ENCODE measurements at places on chromosomes 12 and 14.

DNA sequence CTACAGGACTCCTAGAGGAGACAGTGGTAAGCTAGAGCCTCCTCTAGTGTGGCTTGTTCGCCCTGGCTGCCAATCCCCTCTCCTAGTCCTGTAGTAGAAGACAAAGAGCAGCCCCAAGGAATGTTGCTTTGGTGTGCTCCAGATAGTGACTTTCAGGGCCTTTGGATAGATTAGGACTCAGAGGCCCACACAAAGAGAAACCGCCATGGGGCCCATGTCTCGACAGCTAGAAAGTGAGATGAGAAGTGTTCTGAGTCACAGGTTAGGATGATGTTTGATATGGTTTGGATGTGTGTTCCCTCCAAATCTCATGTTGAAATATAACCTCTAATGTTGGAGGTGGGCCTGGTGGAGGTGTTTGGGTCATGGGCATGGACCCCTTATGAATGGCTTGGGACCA lies 51.8 kb upstream of the JDP2 start:
- no peak for DNase-seq

GRCh38 chr14:67397536-67397935 lies 14.4 kb downstream of the PLEK2 start:
- no peak for DNase-seq

GRCh38 chr12:126390969-126391566 lies 1325.8 kb downstream of the AACS start:
- DNase-seq, result no peak

DNA sequence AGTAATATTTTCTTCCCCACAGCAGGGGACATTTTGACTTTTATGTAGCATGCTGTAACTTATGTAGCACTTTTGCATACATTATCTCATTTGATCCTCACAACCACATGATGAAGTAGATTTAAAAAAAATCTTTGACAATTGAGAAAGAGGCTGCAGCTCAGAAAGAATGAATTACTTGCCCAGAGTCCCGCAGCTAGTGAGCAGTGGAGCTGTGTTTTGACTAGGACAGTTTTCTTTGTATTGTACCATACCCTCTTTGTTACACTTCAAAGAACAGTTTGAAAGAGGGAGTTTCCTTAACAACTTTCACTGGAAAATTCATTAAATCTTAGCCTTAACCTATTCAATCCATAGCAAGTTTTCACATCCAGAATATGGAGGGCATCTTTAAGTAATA lies 58.6 kb downstream of the SYNE2 start:
- DNase-seq, result no peak

DNA sequence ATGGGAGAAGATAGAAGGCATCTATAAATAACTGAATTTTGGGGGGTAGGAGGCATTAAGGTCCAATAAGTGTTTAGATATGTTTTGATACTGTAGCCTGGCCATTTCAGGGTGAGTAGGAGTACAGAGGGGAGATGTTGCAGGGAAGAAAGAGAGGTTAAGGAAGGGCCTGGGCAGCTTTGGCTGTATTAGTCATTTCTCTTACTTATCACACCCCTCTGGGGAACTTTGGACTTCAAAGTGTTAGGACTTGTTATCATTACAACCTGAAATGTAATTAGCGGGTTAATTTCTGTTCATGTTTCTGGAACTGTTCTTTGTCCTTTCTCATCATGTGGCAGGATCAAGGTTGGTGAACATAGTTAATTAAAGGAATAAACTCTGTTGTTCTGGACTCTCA lies 40.3 kb downstream of the SUSD6 start:
- DNase-seq, result no peak

All from stimulated activated CD8-positive, alpha-beta memory T cell treated with anti-CD3 and anti-CD28 coated beads, Interleukin-12 subunit alpha, Interleukin-12 subunit beta, amount 100 ng/mL, for 4 hours (primary cell).